Mammary epithelial cell (primary cell): ENCODE measurements at places on chromosomes 1 and 21. TPM values are rescaled to one million over a fixed set of nuclear protein-coding genes. Genes with fewer than 3 reads are reported as not detected.
A peak's percentile ranks its signal among the peaks of the same experiment; 100 is the strongest.

DNA sequence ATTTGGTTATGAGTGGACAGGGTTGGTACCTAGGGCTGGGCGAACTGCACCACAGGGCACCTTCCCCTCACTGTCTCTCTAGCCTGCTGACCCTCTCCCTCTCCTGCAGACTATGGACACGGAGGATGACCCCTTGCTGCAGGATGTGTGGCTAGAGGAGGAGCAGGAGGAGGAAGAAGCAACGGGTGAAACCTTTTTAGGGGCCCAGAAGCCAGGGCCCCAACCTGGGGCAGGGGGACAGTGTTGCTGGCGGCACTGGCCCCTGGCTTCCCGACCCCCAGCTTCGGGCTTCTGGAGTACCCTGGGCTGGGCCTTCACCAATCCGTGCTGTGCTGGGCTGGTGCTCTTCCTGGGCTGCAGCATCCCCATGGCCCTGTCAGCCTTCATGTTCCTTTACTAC, 21.9 kb downstream of the DISP3 start:
- no peak for DNase-seq

- DNase-seq: peak; percentile 61
Measured at GRCh38 chr1:224786533-224787250, 142.8 kb upstream of the DNAH14 start.

DNA sequence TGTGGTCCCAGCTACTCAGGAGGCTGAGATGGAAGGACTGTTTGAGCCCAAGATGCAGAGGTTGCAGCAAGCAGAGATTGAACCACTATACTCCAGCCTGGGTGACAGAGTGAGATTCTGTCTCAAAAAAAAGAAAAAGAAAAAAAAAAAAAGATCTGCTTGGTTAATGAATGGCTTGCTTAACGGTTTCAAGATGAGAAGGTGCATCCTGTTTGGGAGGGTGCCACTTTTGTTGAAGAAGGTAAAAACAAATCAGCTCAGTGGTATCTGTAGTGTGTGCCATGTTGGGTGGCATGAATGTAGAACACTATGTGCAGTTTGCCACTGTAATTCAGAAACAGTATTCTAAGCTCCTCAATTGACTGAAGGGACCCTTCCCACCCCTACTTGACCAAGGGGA, 94.9 kb upstream of the ETV3 start:
- no peak for DNase-seq

OR2L3 gene
- 0.17 TPM for total RNA-seq

GRCh38 chr1:185158800-185159199, 1.8 kb downstream of the SWT1 start:
- DNase-seq: no peak

GRCh38 chr1:912740-913301, 10.9 kb upstream of the SAMD11 start:
- no peak for DNase-seq

GRCh38 chr1:164961715-164962114, 394.8 kb downstream of the LMX1A start:
- DNase-seq: peak; percentile 1

DNA sequence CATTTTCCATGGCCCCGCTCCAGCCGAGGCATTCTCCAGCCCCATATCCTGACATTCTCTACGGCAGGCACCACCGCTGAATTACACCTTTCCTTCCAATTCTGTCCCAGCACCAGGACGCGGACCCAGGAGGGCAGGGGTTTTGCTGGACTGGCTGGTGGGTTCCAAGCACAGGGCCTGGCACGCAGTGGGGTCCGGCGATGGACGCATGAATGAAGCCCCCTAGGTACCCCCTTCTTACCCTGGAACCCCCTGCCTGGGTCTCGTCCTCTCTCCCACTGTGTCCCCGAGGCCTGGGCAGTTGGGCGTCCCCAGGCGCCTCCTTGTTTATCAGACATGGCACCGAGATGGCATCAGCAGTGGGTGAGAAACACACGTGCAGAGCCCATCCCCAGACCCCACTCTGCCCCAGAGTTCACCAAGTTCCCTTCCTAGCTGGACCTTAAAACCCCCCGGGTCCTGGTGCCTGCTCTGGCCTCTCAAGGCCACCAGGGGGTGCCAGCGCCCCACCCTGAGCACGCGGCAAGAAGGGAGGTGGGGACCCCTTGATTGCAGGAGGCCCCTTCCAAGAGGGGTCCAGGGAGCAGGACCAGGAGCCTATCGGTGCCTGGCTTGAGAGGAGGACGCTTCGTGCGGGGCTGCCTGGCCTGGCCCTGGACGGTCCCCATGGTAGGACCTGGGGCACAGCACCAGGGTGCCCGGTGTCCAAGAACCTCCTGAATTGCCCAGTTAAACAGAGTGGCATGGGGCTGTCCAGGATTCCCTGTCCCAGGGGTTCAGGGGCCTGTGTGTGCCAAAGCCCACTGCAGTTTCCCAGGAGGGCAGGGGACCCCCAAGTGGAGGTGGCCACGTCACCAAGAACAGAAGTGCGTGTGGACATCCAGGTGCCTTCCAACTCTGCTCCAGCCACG, 46.1 kb downstream of the MEGF6 start:
- no peak for DNase-seq

- DNase-seq: peak; percentile 33
Measured at GRCh38 chr1:208213786-208214185, 30.4 kb downstream of the PLXNA2 start.

- peak; percentile 92 for DNase-seq
Measured at GRCh38 chr1:119702384-119702783, 9.3 kb upstream of the PHGDH start.

DNA sequence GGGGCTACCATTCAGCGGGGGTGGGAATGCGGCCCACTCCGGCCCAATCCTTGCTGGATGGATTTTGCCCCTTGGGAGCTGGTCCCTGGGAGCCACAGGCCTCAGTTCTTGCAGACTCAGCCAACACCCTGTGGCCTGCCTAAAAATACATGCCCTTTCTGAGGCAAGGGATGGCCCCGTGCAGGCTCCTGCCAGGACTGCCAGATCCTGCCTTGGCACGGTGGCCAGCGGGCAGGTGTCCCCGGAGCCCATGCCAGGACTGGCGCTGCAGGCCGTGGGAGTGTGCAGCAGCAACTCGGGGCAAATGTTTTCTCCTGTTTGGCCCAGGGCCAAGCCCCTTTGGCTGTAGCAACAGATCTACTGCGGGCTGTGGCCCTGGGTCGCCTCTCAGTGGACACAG, 1.6 kb upstream of the PANK4 start:
- DNase-seq: no peak

- DNase-seq: no peak
Measured at GRCh38 chr1:224387302-224387912, 30.7 kb downstream of the CNIH4 start.

TMEM269 gene
- not detected for total RNA-seq

- DNase-seq: no peak
Measured at GRCh38 chr1:189983166-189983890, 494.3 kb downstream of the BRINP3 start.

SLAMF8 gene
- not detected for total RNA-seq

DNA sequence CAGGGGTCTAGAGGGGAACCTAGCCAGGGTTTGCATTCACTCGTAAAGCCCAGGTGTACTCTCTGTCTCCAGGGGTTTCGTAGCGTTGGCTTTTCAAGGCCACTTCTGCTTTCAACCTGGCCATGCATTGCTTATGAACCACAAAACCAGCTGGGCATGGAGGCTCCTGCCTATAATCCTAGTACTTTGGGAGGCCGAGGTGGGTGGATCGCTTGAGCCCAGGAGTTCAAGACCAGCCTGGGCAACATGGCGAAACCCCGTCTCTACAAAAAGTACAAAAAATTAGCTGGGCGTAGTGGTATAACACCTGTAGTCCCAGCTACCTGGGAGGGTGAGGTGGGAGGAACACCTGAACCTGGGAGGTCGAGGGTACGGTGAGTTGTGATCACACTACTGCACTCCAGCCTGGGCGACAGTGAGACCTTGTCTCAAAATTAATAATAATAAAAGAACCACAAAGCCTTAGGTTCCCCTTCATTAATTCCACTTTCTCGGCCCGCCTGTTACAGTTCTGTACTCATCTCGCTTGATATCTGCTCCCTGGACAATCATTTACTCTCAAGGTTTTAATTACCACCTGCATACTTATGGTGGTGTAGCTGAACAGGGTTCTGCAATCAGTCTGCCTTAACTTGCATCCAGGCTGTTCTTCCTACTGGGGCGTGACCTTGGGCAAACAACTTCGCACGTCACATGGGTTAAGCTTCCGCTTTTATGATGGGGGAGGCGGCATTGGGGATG, 6.1 kb downstream of the SLC16A4 start:
- DNase-seq: no peak

GRCh38 chr1:172851856-172852255, 193.0 kb downstream of the FASLG start:
- DNase-seq: no peak

- no peak for DNase-seq
Measured at GRCh38 chr1:231226156-231226555, 14.9 kb upstream of the GNPAT start.

CLIC6 gene
- total RNA-seq: not detected

GRCh38 chr1:223129229-223129901, 13.7 kb downstream of the TLR5 start:
- no peak for DNase-seq

GRCh38 chr1:50971748-50972305, 1.8 kb downstream of the CDKN2C start:
- DNase-seq: peak; percentile 21

- no peak for DNase-seq
Measured at GRCh38 chr1:53592985-53593757, 134.0 kb downstream of the DMRTB1 start.

DNA sequence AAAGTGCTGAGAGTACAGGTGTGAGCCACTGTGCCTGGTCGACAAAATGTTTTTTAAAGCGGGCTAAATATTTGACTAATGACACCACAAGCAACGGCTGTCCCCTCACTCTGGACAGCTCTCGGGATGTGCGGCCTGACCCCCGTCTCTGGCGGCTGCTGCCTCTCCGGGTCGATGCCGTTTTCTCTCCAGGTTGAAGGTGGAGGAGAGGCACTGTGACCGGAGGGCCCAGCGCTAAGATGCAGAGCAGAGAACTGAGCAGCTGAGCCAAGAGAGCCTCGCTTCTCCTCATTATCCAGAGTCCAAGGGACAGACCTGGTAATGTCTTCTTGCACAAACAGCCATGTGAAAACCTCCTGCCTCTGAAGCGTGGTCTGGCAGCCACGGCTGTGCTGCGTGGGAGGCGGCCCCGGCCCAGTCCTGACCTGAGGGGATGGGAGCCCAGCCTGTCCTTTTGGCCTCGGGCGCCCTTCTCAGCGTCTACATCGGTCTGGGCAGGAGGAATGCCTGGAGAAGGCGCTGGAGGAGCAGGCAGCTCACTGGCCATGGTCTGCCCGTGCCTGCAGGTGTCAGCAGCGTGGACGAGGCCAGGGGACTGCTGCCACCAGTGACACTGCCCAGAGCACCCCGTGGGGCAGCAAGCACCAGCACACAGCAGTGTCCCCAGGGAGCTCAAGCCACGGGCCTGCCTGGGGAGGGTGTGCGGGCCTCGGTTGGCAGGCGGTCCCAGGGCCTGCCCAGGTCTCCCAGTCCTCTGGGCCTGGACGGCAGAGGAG, 10.3 kb downstream of the MORN1 start:
- no peak for DNase-seq

DNA sequence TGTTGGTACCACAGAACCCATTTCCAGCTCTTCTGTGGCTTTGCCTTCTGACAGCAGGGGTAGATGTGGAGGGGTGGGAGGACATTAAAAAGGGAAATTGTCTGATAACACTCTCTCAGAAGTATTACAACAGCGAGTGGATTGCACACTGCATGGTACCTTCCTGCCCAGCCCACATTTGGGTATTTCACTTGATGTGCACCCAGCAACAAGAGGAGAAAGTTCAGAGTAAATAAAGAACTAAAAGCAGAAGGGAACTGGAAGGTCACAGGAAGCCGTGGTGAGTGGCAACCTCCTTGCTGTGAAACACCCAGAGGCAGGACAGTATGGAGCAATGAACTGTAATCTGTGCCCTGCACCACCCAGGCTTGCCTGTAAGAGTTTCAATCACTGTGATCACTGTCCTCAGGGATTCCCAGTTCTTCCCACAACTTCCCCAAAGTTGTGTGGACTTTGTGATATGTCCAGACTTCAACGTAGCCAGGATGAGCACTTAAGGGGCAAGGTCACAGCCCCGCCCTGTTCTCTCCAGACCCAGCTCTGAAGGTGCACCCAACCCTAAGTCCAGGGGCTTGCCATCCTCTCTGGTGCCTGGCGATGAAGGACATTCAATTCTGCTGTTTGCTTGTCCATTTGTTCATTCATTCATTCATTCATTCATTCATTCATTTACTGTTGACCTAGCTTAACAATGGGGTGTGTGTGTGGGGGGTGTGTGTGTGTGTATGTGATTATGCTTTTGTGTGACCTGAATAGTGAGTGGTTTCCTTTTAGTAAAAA, 18.7 kb upstream of the F5 start:
- DNase-seq: no peak

GRCh38 chr1:117412472-117412871, 45.2 kb downstream of the MAN1A2 start:
- no peak for DNase-seq

GPATCH2 gene
- total RNA-seq: 25.8 TPM

DNA sequence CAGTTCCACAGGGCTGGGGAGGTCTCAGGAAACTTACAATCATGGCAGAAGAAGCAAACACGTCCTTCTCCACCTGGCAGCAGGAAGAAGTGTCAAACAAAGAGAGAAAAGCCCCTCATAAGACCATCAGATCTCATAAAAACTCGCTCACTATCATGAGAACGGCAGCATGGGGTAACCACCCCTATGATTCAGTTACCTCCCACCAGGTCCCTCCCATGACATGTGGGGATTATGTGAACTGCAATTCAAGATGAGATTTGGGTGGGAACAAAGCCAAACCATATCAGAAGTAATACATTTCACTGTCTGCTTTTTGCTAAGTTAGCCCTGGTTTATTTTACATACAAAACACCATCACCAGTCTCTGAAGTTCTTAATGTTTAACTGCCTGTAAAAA, 68.5 kb downstream of the RBM11 start:
- DNase-seq: no peak

GRCh38 chr21:26969971-26970725, 3.3 kb upstream of the ADAMTS5 start:
- DNase-seq: no peak

DNA sequence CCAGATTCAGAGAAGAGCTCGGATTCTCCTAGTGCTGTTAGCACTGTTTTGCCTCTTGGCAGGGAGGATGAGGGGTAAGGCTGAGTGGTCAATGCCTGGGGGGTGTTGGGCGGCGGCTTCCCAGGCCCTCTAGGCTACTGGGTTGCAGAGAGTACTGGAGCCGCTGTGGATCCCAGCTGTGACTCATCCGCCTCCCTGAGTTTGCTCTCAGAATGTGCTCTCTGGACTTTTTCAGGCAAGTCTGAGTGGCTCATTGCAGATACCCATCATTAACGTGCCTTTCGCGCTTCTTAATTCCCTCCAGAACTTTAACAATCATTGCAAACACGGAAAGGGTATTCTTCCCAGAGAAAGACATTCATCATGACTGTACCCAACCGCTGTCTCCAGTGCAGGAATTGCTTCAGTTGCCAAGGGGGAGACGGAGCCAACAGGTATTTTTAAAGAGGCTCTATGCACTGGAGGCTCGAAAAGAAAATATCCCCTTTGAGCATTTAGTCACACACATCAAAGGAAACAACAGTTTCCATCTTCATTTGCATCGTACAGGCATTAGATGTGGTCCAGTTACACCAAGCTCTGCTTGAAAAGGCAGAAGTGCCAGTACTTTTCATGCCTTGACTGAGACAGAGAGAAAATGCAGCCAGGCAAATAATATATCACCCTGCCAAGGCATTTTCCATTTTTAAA, 14.4 kb upstream of the CAMTA1 start:
- DNase-seq: peak; percentile 75

BSND gene
- total RNA-seq: not detected
